Stimulated activated naive CD8-positive, alpha-beta T cell treated with anti-CD3 and anti-CD28 coated beads, Interleukin-15, Interleukin-2, amounts not matched to agents 100 U/mL and 50 U/mL, for 24 hours (primary cell): ENCODE measurements at places on chromosomes 6 and 20.

DNA sequence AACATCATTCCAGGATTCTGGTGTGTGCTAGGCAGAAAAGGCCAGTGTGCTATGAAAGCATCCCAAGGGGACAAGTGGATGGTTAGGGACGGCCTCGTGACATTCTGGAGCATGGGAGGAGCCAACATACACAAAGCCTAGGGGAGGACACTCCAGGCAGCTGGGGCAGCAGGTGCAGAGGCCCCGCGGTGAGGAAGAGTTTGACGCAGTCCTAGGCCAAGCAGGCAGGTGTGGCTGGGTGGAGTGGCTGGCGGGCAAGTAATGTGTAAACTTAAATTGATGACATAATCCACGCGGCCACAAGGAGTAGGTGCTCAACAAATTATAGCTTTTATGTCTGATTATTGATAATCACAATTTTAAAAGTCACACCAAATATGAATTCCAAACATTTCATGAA, 93.6 kb downstream of the TMEM242 start:
- no peak for DNase-seq

DNA sequence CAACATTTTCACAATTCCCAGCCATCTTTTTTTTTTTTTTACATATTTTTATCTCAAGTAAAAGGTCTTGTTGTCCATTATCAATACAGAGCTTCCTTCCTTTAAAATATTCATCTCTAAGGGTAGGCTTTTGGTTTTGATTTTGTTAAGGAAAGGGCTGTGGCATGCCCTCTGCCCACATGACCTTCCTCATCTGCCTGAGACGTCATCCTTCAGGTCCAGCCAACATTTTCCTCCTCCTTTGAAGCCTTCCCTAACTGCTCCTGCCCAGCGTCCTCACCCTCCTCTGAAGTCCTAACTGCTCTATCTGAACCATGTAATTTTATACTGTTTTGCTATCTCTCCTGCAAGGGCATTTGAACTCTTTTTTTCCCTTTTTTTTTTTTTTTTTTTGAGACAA, 73.9 kb upstream of the TGM3 start:
- no peak for DNase-seq

DNA sequence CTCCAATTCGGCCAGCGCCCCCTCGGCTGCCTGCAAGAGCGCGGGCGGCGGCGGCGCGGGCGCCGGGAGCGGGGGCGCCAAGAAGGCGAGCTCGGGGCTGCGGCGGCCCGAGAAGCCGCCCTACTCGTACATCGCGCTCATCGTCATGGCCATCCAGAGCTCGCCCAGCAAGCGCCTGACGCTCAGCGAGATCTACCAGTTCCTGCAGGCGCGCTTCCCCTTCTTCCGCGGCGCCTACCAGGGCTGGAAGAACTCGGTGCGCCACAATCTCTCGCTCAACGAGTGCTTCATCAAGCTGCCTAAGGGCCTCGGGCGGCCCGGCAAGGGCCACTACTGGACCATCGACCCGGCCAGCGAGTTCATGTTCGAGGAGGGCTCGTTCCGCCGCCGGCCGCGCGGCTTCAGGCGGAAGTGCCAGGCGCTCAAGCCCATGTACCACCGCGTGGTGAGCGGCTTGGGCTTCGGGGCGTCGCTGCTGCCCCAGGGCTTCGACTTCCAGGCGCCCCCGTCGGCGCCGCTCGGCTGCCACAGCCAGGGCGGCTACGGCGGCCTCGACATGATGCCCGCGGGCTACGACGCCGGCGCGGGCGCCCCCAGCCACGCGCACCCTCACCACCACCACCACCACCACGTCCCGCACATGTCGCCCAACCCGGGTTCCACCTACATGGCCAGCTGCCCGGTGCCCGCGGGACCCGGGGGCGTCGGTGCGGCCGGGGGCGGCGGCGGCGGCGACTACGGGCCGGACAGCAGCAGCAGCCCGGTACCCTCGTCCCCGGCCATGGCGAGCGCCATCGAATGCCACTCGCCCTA, 963 bp downstream of the FOXF2 start:
- DNase-seq = no peak

DNA sequence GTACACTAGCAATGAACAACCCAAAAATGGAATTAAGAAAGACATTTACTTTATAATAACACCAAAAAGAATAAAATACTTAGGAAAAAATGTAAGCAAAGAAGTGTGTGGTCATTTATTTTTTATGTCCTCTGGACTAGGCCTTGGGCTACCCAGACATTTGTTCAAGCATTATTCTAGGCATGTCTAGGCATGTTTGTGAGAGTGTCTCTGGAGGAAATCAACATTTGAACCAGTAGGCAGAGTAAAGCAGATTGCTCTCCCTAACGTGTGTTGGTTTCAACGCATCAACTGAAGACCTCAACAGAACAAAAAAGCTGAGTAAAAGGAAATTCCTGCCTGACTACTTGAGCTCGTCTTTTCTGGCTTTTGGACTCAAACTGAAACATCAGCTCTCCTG, 84.5 kb downstream of the ANKEF1 start:
- no peak for DNase-seq

DNA sequence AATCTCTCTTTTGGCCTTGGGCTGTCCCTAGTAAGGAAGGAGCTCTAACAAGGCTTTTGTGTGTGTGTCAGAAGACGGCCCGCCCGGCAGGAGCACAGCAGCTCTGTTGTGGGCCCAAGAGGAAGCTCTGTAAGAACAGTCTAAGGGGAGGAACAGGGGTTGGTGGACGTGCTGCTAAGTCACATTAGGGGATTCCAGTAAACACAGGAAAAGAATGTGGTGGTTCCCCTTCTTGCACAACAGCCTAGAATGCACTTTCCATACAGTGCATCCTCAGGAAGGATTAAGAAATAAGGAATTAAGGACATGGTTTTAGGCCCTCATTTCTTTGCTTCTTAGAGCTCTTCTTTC, 114.5 kb downstream of the RNF144B start:
- DNase-seq = peak; percentile 27

DNA sequence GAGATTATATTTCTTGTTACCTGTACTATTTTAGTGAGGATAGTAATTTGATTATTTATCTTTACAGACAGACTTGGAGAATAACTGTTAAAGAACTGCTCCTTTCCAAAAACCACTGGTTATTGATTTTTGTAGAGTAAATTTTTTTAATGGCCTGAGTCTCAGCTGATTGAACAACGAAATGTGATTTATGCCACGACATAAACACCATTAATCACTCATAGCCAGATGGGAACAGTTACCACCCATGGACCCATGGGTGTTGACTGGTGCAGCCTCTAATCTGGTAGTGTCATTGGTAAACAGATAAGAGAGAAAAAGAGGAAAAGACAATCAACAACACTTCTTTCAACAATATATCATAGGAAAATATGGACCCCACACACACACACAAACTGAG, 101.4 kb upstream of the BEND6 start:
- no peak for DNase-seq

DNA sequence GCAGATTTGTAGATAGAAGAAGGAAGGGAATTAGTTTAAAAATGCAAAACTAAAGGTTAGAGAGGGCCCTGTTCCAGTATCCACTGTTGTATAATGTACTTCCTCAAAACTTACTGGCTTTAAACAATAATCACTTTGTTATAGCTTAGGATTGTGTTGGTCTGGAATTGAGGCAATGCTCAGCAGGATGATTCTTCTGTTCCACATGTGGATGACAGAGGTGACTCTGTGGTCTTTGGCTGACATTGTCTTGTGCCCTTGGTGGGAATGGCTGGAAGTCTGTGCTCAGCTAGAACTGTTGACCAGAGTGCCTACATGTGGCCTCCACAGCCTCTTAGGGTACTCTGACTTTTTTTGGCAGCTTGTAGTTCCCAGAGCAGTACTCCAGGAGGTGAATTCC, 143.4 kb downstream of the AIG1 start:
- no peak for DNase-seq

- no peak for DNase-seq
These were observed 29.3 kb downstream of the PTPRK start for GRCh38 chr6:128491100-128491581.
